SJSA1 (cell line): ENCODE measurements at places on chromosomes 3 and 15.

GRCh38 chr3:54977439-54977838 is 49.6 kb upstream of the LRTM1 start:
- DNase-seq = no peak

DNA sequence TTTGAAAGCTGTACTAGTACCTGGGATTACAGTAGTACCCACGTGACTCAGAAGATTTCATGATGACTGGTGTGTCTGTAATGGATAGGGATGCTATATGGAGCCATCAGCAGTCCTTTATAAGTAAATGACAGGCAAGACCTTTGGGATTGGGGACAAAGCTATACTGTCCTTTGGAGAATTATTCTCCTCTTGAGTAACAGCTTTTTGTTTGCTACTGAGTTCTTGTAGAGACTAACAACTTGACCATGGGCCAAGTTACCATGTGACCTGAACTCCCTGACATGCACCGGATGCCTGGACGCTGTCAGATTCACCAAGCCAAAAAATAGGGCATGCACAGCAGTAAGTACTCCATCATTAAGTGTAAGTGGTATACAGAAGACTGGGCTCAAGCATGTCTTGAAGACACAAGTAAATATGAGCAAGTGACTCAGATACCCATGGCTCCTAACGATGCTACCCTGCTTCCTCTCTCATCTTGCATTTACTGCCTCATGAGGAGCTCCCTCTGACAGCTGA is 12.9 kb downstream of the SEC11A start:
- no peak for DNase-seq

DNA sequence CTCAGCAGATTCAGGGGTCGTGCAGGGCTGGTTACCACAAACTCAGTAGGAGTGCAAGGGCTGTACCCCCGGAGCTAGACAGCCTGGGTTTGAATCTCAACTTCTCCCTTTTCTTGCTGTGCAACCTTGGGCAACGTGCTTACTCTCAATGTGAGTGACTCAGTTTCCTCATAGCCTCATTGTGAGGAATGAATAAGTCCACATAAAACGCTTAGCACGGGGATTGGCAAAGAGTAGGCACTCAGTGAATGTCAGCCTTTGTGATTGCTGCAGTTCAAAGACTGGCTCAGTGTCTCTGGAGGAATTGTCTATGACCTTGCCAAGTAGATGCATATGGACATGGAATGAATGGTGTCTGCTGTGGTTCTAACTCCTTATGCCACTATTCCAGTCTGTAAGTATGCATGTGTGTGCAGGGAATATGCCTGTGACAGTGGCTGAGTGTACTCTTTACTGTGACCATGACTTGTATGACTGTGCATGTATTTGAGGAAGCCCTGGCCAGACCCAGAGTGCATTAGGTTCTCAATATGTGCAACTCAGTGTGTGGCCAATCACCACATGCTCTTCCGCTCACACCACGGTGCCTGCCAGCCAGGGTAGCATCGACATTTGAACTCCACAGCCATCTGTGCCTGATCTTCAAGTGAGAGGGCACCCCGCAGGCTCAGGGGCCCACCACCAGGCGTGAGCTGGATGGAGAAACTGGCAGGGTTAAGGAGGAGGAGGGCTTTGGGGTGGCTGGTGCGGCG is 900 bp upstream of the HYAL3 start:
- DNase-seq = no peak

DNA sequence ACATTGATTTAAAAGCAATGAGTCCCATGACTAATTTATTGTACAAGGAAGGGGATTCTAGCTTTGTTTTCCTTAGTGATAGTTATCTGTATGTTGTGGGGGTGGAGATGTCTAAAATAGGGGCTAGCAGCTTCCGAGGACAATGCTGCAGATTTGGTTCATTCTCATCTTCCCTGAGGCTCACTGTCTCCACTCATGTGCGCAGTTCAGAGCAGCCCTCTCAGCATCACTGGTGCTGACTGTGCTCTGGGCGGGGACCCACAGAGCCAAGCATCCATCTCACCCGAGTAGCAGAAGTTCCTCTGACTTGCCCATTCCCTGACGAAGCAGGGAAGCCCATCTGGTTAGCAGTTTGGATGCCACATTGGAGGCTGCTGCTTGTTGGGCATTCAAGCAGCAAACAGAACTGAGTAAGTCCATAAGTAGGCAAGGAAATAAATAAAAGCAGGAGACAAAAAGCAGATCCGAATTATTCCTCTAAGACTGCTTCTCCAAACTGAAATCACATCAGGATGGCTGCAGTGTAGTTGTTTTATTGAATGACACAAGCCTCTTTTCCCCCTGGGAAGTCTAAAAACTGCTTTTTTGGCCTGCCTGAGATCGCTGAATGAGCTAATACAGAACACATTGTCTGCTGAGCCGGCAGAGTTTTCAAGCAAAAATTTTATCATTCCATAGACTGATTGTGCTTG is 27.5 kb downstream of the RARB start:
- peak; percentile 53 for DNase-seq

DNA sequence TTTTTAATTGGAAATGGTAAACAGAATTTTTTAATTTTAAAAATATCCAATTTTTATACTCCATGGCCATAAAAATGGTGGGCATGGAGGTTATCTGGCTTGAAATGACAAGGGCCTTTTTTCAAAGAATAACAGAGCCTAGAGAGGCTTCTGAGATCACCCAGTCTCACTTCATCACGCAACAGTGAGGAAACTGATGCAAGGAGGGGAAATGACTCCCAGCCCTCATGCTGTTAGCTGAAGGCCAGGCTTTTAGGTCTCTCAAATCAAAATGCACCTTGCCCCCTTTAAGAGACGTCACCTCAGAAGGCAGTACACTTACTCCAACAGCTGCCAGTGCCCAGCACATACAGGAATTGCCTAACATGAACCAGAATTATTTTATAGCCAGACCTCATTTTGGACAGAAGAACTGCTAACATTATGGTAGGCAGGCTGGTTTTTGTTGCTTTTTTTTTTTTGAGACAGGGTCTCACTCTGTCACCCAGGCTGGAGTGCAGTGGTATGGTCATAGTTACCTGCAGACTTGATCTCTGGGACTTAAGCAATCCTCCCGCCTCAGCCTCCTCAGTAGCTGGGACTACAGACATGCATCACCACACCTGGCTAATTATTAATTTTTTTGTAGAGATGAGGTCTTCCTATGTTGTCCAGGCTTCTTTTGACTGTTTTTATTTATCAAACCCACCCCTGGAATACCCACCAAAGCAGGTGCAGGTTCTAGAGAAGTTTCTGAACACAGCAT is 9.1 kb downstream of the RAB43 start:
- DNase-seq = no peak

- no peak for DNase-seq
Measured at GRCh38 chr15:90750186-90750585, 33.0 kb downstream of the BLM start.

- DNase-seq = no peak
Measured at GRCh38 chr15:83474578-83474977, 27.4 kb downstream of the SH3GL3 start.

DNA sequence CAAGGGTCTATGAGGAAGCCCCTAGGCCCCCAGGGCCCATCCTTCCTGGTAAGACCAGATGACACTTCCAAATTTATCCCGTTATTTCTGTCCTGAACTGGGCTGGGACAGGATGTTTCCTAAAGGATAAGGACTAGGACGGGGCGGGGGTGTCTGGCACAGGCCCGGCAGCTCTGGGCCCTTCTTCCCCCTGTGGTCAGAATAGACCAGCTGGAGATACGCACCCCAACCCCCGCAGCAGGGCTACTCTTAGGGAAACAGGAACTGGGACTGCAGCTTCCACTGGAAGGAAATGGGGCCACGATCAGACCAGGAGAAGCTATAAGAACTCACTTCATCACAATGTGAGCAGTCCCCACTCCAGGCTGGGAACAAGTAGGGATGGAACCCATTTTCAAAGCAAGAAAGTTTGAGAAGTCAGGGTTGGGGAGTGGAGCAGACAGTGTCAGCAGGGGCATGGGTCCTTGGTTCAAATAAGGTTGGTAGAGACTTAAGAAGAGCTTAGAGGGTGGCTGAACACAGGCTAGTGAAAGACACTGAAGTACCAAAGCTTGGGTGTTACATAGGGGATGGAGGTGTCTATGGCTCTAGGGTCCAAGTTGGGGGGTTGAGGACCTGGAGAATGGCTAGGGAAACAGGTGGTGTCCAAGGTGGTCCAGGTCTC is 1.1 kb downstream of the NCKIPSD start:
- DNase-seq = no peak

- DNase-seq = peak; percentile 15
Measured at GRCh38 chr3:141530415-141530768, 43.6 kb downstream of the RASA2 start.

DNA sequence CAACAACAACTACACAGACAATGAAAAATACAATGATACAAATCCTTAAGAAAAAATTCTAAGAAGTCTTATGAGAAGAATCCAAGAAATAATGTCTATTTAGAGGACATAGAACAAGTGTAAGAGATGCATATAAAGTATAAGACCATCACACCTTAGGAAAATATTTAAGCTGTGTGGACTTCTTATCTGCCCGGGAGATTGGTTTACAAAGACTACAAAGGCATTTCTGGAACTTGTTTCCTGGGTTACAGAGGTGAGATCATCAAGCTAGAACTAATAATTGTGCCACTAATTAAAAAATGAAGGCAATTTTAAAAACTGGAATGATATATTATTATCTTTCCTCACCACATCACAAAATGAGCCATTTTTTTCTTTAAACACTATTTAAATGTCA is 507.1 kb downstream of the GRM7 start:
- DNase-seq = no peak

GRCh38 chr3:8900869-8901268 is 62.4 kb downstream of the RAD18 start:
- no peak for DNase-seq

- DNase-seq = peak; percentile 68
Measured at GRCh38 chr15:33126559-33127290, 67.8 kb downstream of the FMN1 start.

- DNase-seq = no peak
Measured at GRCh38 chr3:172608575-172608974, 85.3 kb upstream of the TNFSF10 start.

DNA sequence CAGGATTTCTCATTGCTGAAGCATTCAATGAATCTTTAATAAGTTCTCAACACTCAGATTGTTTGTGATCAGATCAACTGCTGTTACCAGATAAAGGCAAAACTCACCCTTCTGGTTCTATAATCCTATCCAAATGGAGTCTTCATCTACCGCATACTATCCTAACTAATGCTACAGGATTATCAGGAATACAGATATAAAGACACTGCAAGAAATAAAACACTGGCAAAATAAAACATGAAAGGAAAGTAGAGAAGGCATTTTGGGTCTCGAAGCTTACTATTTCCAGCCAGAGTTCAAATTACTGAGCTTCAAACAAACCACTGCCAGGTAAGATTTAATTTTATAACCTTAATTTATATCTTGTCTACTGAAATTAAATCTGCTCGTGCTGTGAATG is 524 bp downstream of the CHRM5 start:
- no peak for DNase-seq

DNA sequence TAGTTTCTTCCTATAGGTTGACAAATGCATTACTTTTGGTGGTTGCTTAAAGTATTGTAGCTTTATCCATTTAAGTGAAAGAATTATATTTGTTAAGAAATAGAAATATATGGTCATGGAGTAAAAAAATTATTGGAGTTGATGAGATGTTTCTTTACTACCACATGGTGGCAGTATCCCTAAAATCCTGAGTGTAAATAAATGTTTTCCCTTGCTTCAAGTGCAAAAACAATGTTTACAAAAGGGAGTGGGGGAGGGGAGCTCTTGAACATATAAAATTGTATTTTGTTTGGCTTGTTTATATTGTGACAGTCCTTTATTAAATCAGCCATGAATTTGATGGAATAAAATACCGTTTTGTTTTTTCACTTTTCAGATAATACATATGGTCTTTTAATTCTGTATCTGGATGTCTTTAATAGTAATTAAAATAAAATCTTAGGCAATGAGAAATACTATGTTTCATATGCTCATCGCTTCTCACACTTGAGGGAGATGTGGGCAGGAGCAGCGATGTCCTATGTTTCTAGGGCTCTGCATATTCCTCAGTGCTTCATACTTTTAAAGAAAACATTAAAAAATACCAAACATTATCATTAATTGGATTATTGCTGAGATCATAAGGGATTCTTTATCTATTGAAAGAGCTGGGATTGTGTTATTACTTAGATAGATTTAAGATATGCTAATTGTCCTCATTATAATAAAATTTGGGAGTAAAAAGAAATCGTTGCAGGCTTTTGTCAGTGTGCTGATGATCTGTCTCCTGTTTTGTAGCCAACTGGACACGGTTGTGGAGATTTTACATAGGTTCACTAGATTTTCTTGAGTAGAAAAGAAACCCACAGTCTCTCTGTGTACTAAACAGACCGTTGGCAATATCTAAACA is 349.7 kb downstream of the TUSC7 start:
- peak; percentile 37 for DNase-seq

DNA sequence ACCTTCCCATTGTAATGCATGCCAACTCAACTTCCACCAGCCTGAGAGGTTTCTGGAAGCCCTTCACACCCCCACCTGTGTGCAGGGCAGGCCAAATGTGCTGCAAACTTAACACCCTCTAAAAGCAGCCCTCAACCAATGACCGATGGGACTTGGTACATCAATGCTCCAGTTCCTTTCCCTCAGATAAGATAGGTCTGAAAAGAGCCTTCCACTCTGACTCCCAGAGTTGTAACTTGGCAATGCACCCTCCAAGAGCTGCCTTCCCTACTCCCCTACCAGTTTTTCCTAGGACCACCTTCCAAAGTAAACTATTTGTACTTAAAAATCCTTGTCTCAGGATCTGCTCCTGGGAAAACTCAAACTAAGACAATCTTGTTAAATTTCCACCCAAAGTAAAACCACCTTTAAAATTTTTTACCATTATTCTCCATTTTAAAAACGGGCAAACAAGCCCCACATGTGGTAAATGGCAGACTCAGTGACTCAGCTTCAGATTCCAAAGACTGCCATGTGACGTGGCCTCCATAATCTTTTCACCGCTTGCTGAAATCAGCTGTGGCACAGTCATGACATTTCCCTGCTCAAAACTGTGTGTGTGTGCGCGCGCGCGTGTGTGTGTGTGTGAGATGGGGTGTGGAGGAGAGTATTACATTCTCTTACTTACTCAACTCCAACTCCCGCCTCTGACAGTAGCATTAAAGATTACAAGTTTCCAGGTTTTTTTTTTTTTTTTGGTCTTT is 17.2 kb downstream of the RASGRP1 start:
- DNase-seq = no peak

- DNase-seq = no peak
Measured at GRCh38 chr3:35338186-35338585, 301.1 kb upstream of the ARPP21 start.
